Hematopoietic multipotent progenitor cell treated with erythropoietin and hydrocortisone succinate and interleukin-3 and kit ligand, for 17 days (in vitro differentiated cells): ENCODE measurements at places on chromosomes 4 and X.

DNA sequence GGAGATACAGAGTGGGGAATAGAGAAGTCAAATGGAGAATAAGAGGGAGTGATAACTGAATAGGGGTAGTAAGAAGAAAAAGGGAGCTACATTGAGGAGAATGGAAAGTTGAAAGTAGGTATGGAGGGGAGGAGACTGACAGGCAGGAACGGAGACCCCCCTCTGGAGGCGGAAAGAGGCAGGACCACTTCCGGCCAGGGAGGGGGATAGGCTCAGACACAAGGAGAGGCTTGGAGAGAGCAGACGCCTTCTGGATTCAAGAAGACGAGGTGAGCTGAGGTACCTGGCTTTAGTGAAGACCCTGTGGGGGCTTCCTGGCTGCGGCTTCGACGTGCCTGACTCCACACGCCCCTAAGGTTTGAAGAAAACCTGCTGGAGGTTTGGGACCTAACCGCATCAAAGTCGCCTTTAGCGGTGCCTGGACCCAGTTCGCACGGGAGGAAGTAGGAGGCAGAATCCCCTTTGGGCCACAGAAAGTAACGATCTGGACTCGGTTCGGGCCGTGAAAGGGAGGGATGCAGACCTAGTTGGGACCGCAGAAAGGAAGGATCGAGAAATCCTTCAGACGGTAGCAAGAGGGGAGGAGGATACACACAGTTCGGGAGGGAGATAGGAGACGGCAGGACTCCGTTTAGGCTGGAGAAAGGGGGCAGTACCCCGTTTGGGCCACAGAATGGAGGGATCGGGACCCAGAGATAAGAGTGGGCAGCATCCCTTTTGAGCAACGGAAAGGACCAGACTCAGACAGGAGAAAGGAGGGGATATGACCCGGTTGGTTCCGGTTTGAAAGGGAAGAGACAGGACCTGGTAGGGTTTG lies at the start of gene TRO:
TSS of gene TRO (plus strand) at position 215 of the 817 bp plus-strand sequence. CDS start 1,423 bp downstream, outside the sequence.
- no peak for DNase-seq

GRCh38 chrX:72644946-72645345 lies 69.2 kb downstream of the PHKA1 start:
- no peak for DNase-seq

DNA sequence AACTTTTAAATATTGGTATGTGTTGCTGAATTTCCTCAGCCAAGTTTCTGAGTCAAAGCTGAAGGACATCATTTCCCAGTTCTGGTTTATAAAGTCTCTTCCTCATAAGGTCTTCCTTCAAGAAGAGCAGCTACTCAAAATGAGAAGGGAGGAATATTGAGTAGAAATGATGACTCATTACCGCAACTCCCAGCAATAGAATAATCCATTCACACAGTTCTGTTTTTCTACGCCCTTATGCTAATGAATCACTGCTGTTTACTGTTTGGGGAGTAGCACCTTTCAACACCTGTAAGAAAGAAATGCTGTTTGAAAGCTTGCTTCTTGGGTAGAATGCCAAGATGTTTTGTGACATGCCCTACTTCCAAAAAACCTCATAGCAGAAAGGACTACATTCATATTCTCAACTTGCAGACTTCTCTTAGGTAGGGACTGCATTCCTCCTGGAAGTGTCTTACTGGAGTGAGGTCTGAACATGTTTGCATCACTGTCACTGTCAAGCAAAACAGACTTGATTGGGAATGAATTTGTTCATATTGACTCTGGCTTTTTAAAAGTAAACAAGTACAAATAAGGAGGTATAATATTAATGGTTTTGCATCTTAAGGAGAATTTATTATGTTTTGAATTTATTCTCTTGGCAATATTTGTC lies 147.2 kb upstream of the BANK1 start:
- no peak for DNase-seq

DNA sequence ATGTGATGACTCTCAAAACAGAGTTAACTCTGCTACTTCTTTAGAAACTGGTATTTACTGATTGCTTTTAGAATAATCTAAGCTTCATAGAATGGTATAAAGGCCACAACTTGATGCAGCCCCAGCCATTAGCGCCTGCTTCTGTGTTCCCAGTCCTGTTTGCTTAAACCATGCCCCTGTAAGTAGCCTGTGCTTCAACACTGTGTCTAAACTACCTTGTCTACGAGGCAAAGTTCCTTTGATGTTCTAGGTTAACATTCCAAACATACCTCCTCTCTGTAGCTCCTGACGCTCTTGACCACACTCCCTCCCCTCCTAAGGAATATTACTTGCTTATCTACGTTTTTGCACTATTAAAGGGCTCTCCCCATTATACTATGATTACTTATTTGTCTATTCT lies 352.5 kb upstream of the ADGRL3 start:
- DNase-seq: no peak

DNA sequence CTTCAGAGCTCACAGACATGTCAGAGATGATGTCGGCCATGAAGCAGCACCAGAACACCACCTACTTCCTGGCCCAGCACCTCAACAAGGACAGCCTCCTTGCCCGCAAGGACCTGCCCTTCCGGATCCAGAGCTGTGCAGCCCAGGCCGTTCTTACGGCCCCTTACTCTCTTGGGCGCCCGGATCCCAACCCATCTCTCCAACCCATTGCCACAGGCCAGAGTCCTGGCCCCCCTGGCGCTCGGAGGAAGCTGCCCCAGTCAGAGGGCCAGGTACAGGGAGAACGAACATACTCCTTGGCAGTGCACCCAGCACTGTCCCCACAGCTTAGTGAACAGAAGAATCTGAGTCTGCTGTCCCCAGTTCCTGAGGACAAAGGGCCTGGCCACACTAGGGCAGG lies 27.9 kb upstream of the PRPS1 start:
- no peak for DNase-seq

DNA sequence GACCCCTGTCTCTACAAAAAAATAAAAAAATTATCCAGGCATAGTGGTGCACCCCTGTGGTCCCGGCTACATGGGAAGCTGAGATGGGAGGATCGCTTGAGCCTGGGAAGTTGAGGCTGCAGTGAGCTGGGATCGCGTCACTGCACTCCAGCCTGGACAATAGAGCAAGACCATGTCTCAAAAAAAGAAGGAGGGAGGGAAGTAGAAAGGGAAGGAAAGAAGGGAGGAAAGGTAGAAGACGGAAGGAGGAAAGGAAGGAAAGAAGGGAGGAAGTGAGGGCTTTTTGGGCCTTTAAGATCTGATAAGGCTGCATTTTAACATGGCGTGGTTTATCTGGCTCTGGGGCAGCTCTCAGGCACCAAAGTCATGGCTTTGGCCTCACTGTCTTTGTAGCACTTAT lies 10.4 kb downstream of the PDK3 start:
- DNase-seq: no peak

- no peak for DNase-seq
Observed at GRCh38 chr4:55154933-55155332, 29.5 kb upstream of the KDR start.

GRCh38 chr4:182589100-182589499 lies 328.1 kb downstream of the DCTD start:
- DNase-seq: no peak

DNA sequence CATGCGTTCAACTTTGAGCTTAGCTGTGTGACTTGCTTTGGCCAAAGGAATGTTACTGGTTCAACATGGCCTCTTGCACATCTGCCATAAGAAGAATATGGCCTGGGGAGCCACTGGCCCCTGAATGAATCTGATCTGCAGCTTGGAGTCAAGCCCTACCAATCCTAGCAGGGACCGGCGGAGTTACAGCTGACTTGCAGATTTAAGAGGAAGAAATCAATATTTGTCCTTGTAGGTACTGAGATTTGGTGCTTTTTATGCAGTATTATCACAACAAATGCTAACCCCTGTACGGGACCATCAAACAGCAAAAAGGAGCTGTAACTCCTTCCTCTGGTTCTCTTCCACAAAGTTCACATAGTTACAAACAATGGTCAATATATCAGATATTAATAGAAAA lies 252.0 kb downstream of the LDB2 start:
- no peak for DNase-seq

DNA sequence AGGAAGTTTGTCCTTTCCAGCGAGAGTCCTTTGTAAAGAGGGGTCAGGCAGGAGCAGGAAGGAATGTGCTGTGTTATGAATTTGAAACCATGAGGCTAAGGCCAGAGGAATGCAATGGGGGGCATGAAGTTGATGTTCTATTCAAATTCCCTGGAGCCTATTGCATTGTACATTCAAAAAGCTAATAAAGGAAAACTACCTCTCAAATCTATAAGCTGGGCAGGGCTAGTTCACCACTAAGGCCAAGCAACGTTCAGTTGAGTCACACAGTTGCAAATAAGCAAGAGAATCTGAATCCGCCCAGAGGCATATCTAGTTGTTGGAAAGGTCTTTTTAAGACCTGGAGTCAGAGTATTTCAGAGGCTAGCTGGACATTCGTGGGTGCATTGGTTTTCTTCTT lies 148.3 kb downstream of the DCTD start:
- DNase-seq: no peak

GRCh38 chr4:171650543-171650942 lies 162.7 kb upstream of the GALNTL6 start:
- no peak for DNase-seq

GRCh38 chrX:123691776-123692175 lies 41.1 kb downstream of the THOC2 start:
- DNase-seq: no peak

- no peak for DNase-seq
Observed at GRCh38 chr4:185846505-185847150, 34.6 kb upstream of the SORBS2 start.

GRCh38 chrX:141469469-141469868 lies 115.1 kb downstream of the SPANXA1 start:
- no peak for DNase-seq

DNA sequence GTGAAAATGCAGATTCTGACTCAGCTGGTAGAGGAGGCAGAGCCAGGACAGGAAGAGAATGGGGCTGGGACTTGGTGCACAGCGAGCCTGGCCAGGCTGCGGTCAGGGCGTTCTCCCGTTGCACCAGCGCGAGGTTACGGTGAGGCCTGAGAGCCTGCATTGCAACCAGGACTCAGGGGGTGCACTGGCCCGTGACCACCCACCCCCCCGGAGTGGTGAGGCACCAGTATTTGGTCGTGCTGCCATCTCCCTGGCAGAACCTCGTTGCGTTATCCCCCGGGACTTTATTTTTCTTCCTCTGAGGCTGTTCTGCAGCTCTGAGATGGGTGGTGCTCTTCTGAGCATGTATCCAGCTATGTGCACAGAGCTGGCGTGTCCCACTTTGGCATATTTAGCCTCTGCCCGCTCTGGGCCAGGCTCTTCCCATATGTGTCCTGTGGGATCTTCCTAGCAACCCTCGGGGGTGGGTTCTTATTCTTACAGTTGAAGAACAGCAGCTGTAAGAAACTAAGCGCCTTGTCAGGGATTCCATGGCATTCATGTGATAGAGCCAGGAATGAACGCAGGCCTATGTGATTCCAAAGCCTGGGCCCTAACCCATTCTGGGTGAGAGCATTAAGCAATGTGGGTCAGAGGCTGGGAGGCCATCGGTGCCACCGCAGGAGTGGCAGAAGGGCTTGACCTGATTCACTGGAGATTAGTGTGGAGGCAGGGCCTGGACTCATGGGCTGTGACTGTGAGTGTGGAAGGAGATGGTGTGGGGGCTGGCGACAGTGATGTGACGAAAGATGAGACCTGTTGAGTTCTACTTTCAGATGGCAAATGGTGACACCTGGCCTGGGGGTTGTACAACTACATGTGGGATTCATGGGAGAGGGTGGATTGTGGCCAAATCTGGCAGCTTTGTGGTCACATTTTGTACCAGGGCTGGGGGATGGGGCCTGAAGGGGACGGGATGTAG lies 3.1 kb downstream of the TADA2B start:
- no peak for DNase-seq

DNA sequence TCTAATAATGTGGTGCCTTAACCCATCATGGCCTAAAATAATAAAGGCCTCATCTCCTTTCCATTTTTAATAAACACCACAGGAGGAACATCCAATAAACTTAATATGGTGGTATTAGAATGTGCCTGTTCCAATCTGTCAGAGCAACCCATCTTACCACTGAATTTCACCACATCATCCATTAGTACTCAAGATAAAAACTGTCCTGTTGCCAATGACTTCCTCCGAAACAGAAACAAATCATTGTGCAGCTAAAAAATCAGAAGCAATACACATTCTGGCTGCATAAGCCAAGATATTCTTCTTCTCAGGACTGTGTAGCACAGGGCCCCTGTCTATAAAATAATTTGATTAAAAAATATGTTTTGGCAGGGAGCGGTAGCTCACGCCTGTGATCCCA lies 18.5 kb downstream of the TLR10 start:
- no peak for DNase-seq

DNA sequence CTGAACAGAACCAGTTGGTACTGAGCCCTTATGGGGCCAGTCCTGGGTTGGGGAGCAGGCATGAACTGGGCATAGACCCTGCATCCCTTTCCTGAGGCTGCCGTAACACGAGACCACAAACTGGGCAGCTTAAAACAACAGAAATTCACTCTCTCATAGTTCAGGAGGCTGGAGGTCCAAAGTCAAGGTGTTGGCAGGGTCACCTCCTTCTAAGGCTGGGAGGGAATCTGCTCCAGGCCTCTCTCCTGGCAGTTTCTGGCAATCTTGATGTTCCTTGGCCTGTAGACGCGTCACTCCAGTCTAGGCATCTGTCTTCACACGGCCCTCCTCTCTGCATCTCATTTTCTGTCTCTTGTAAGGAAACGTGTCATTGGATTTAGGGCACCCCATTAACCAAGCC lies 19.8 kb upstream of the SORCS2 start:
- no peak for DNase-seq

DNA sequence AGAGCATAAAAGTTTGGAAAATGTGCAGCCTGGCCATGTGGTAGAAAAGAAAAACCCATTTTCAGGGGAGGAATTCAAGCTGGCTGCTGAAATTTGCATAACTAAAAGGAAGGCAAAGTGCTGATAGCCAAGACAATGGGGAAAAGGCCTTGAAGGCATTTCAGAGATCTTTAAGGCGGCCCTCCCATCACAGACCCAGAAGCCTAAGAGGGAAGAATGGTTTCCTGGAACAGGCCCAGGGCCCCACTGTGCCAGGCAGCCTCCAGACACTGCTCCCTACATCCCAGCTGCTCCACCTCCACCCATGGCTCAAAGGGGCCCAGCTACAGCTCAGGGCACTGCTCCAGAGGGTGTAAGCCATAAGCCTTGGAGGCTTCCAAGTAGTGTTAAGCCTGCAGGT lies 158.0 kb upstream of the PRDX4 start:
- no peak for DNase-seq

GRCh38 chr4:17469931-17470674 lies 41.8 kb downstream of the QDPR start:
- DNase-seq: no peak

DNA sequence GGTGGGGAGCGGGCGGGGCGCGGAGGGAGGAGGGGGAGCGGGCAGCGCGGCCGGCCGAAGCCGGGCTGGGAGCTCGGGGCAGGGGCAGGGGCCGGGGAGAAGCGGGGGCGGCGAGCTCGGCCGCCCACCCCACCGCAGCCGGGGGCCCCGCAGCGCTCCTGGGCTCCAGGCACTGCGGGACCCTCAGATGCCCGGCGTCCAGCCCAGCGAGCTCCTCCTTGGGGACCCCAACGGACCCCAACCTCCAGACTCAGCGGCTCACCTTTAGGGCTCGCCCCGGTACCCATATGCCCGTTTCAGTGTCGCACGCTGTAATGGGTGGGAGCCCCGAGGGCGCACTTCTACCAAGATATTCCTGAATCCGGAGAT lies 357 bp upstream of the ADGRG2 start:
- DNase-seq: no peak
